Osteocyte (in vitro differentiated cells): ENCODE measurements at places on chromosomes 7 and 10. TPM values are rescaled to one million over a fixed set of nuclear protein-coding genes. Genes with fewer than 3 reads are reported as not detected.

DNA sequence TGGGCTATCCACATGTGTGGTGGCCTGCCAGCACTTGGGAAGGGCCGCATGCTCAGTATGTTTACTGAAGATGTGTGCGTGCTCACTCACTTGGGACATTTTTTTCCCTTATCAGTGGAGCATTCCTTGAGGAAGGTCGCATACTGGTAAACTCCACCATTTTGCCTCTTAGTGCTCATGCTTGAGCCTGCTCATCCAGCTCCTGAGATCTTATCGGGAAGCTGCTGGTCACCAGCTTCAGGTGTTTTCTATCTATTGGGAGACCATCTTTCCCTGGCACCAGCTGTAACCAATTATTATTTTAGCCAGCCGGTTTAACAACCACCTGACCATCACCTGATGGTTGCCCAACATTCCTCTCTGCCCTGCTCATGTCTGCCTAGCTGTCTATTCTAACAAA lies 35.0 kb upstream of the TRIM24 start:
- DNase-seq = no peak

- no peak for DNase-seq
These were observed 233.9 kb downstream of the RPS24 start for GRCh38 chr10:78267598-78267997.

- no peak for DNase-seq
These were observed 209.1 kb downstream of the CCSER2 start for GRCh38 chr10:84537447-84537931.

GRCh38 chr10:44864051-44864450 lies 47.1 kb upstream of the TMEM72 start:
- peak; percentile 70 for DNase-seq

DNA sequence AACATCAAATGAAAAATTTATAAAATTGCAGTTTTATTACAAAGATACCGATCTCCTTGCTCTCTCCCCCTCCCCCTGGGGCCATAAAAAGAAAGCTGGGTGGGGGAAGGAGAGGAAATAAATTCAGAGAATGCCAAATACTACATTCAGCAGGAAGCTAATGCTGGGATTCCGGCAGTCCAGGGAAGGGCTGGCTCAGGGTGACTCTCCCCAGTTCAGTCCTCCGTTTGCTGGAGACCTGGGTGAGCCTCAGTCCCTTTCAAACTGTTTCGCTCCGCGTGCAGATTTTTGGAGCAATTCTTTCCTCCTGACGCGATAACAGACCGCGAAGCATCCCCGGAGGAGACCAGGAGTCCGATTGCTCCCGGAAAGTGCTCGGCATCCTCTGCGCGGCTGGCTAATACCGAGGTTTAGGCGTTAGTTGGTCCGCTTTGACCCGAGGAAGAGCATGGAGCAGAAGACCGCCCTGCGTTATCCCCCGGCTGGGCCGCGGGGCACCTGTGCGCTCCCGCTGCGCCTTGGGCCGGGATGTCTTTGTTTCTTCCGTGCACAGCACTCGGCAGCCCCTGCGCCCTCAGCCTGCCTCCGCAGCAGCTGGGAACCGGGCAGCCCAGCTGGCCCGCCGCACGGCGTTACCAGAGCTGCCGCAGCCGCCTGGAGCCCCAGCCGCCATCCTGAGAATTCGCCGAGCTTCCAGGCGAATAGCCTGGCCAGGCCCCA lies 3.9 kb upstream of the HOXA2 start:
- DNase-seq = peak; percentile 69

GRCh38 chr7:7614018-7614741 lies 26.4 kb upstream of the UMAD1 start:
- no peak for DNase-seq

DNA sequence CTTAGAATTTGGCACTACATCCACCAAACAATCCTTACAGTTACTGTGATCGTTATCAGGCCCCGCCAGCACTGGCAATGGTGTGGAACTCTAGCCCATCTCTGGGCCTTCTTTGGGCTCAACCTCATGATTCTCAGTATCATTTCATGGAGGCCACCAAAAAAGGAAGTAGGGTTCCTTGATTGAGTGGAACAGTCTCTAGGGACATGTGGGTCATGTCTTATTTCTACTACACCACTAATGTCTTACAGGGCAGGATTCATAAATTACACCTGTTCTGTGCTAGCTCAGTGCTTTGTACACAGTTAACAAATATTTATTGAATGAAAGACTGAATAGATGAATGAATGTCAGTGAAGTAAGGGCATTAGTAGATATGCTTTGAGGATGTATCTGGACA lies 53.9 kb downstream of the AP3M1 start:
- DNase-seq = no peak

- DNase-seq = no peak
These were observed 61.2 kb upstream of the INPP5A start for GRCh38 chr10:132476146-132477065.

DNA sequence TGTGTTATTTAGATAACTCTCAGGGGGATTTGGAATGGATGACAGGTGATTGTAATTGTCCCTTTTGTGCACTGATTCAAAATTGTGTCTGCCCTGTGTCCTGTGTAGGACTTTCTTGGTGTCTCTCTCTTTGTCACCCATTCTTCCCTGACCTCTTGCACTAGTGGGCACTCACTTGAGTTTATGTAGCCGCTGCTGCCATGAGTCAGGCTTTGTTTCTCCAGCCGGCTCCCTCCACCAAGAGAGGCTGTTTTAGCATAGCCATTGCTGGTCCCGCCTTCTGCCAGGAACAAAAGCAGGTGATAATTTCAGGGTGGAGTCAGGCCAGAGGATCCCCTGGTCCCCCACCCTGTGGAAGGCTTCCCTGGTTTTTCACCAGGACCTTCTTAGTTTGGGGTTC lies 8.4 kb downstream of the COL17A1 start:
- DNase-seq = no peak

Gene HOGA1
- total RNA-seq = not detected in 2 replicates

Gene GTPBP10
- total RNA-seq = 19.5 and 19.6 TPM in 2 replicates

Gene MUC3A
- total RNA-seq = not detected in 2 replicates
